ENCODE measurements at places on chromosomes 3 and 15. TPM values are rescaled to one million over a fixed set of nuclear protein-coding genes. Genes with fewer than 3 reads are reported as not detected.

Gene B3GALNT1
- total RNA-seq, result 3.7 TPM

Gene TTBK2
- total RNA-seq, result 28.9 TPM

Gene ACSBG1
- total RNA-seq, result not detected

Gene CASR
- total RNA-seq, result not detected

Gene SLC27A2
- 0.21 TPM for total RNA-seq

Gene LRTM1
- total RNA-seq, result not detected

Gene GRK7
- total RNA-seq, result 0.44 TPM

Gene AADACL2
- total RNA-seq, result not detected

Gene LYZL4
- not detected for total RNA-seq

Gene ANP32A
- 131 TPM for total RNA-seq

Gene CLDN18
- total RNA-seq, result not detected
